ENCODE measurements at places on chromosomes 12 and 14.
A peak's percentile ranks its signal among the peaks of the same experiment; 100 is the strongest.

DNA sequence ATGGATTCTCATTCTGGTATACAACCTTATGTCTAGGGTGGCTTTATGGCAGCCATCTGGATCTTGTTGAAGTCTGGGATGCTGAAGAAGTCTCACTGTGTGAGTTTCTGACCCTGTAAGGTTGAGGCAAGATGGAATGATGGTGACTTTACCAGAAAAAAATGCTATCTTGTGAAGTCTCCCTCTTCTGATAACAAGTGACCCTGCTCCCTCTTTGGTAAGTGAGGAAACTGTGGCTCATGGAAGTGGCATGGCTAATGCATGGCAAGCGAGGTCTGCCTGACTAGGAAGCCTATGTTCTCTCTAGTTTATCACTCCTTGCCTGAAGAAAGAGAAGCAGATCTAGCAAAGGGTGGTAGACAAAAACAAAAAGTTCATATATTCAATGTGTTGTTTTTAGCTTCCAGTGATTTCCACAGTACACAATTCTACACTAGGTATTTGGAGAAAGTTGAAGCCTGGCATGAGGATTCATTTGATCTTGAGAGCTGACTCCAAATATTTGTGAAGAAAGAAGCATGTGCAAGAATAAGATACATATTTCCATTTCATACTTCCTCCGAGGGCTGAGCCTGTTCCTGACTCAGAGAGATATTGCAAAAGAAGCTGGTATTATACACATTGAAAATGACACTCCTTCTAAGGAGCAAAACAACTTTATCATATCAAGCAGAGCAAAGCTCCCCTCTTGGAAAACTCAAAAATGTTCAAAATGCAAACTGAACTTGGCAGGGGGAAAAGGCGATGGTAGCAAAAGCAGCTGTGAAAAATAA is 63.6 kb downstream of the HELB start:
- no peak for DNase-seq

GRCh38 chr12:105275997-105276733 is 40.2 kb upstream of the APPL2 start:
- no peak for DNase-seq

DNA sequence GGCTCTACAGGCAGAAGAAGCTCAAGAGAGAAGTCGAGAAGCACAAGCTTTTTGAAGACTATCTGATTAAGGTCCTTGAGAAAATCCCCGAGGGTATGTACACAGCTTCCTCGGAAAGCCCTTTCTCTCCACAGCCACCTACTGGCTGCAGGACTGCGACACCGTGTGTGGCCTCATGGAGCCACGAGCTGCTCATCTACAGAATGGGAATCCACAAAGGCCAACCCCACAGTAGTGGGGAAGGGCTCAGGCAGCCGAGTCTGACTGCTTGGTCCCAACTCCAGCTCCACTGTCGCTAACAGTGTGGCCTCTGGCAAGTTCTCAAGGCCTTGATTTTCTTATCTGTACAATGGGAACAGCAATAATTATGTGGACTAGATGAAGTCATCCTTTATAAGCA is 2.5 kb downstream of the CCDC197 start:
- DNase-seq: no peak

- DNase-seq: no peak
Observed at GRCh38 chr14:89121968-89122620, 294.9 kb downstream of the FOXN3 start.

- no peak for DNase-seq
Observed at GRCh38 chr12:92369636-92370035, 224.0 kb upstream of the BTG1 start.

GRCh38 chr14:104285508-104285840 is 147.1 kb downstream of the KIF26A start:
- no peak for DNase-seq

- DNase-seq: peak; percentile 22
Observed at GRCh38 chr14:39592116-39592789, 160.0 kb upstream of the FBXO33 start.

- no peak for DNase-seq
Observed at GRCh38 chr12:32149489-32149888, 42.8 kb downstream of the BICD1 start.

DNA sequence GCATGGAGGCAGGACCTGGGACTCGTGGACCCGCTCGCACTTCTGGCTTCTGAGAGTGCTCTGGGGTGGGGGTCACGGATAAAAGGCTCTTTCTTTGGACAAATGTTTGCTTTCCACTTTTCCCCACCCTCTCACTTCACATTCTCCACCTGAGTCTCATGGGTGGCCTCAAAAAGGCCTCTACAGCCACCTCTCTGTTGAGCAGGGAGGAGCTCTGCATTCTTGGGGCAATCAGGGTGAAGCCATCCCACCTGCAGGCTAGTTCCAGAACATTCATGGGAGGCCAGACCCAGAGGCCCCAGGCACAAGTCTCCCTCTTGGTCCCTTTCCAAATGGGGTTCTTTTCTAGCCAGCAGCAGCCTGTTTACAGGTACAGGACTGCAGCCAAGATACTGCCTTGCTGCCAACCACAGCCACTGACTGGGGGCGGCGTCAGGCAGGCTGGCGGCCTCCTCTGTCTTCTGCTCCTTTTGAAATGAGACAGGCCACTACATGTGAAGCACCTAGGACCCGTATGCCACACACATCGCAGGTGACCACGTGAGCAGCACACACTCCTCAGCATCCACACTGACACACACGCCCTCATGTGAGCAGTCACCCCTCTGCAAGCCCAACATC is 18.2 kb upstream of the CEBPE start:
- DNase-seq: no peak

GRCh38 chr12:124057691-124058090 is 84.7 kb downstream of the ZNF664 start:
- DNase-seq: no peak

DNA sequence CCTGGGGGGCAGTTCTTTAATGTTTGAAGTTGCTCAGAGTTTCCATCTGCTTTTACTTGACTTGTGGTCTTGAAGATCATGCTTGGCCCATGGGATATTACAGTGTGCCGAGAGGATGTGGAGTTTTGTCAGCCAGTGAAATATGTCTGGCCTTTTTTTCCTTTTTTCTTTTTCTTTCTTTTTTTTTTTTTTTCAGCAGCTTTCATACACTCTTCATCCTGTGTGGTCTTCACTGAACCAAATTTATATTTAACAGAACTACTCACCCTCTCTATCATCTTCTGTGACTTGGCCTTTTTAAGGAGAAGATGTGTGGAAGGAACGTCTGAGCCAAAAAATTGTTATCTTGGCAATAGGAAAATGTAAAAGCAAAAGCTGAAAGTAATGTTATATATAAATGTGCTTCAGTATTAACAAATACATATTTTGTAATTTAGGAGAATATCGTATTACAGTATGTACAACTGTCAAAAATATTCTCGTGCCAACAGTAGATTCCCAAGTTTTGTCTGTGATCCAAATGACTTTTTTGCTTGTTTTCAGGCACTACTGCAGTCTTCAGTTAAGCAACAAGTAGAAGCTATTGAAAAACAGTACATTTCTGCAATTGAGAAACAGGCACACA is 200.6 kb downstream of the CCDC91 start:
- peak; percentile 57 for DNase-seq

DNA sequence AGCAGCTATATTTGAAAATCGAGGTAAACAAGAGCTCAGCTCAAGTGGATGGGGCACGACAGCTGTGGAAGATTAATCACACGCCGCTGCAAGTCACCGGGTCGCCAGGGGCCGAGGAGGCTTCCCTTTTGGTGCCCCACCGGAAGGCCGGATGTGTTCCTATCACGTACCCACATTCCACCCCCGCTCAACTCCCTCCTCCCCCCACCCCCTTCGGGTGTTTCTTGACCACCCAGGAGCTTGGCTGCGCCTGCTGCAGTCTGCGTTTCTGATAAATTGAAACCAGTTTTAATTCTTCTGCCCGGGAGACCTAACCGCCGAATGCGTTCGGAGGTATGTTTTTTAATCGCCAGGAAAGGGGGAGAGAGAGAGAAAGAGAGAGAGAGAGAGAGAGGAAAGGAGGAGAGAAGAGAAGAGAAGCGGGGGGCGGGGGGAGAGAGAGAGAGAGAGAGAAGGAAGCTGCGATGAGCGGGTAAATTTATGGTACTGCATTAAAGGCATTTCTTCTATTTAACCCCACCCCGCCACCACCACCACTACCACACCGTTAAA is 1.8 kb downstream of the SLC8A3 start:
- no peak for DNase-seq

- no peak for DNase-seq
Observed at GRCh38 chr12:1054117-1054870, 63.3 kb downstream of the ERC1 start.

- no peak for DNase-seq
Observed at GRCh38 chr14:61178226-61179060, 102.7 kb downstream of the TMEM30B start.

- no peak for DNase-seq
Observed at GRCh38 chr12:132169376-132169775, 25.1 kb downstream of the NOC4L start.

GRCh38 chr14:81018251-81018650 is 62.8 kb downstream of the TSHR start:
- no peak for DNase-seq
